NCI-H345 (cell line): ENCODE measurements at places on chromosomes 16 and 17.

- DNase-seq, result no peak
Measured at GRCh38 chr17:38885728-38886642, 16.1 kb downstream of the LASP1 start.

- DNase-seq, result no peak
Measured at GRCh38 chr16:55728797-55729196, 73.0 kb downstream of the SLC6A2 start.

DNA sequence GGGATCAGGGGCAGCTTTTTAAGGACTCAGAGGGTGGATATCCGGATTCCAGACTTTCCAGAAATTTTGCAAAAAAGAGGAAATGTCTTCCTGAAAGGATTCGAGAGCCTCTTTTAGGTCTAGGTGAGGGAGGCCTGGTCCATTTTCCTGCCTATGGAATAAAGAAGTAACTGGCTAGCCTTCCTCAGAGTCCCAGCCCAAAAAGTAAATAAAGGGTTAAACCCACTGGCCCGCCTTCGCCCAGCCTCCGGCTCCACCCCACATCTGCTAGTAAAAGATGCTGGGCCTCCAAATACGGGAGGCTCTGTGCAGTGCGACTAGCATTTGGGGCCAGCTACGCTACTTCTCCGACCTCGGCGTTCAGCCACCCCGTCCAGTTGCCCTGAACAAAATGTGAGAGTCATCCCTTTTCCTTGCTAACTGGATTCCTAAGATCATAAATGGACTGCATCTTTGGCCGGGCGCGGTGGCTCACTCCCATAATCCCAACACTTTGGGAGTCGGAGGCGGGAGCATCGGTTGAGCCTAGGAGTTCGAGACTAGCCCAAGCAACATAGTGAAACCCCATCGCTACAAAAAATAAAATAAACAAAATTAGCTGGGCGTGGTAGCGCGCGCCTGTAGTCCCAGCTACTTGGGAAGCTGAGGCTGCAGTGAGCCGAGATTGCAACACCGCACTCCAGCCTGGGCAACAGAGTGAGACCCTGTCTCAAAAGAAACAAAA, 824 bp upstream of the MPP2 start:
- DNase-seq, result peak; percentile 72

- no peak for DNase-seq
Measured at GRCh38 chr16:86508028-86508946, 2.0 kb upstream of the FOXF1 start.

DNA sequence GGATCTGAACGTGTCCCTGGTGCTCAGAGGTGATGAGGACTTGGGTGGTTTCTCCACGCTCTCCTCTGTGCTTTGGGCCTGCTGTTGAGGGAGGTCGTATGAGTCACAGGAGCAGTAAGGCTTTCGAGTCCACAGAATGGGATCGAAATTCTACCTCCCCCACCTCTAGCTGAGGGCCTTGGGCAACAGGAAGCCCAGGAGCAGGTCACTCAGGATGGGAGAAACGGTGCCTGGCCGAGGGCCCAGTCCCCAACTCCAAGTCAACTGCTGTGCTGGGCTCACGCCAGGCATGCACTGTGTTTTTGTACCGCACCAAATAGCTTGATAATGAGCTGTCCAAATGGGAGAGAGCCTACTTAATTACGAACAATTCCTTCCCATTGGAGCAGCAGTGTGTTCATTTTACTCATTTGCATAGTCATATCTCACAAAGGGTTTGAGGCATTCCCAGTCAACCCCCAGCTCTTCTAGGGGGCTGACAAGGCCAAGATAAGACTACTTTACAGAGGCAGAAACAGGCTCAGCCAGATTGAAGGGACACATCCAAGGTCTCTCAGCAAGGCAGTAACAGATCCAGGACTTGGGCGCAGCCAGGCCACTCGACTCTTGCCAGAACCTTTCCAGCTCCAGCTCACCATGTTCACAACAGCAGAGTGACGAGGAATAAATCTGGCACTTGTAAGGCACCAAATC, 53.6 kb downstream of the WNT3 start:
- DNase-seq, result no peak

- no peak for DNase-seq
Measured at GRCh38 chr17:18156976-18157280, 26.7 kb upstream of the ALKBH5 start.

GRCh38 chr16:21650521-21650920, 1.9 kb downstream of the IGSF6 start:
- no peak for DNase-seq

DNA sequence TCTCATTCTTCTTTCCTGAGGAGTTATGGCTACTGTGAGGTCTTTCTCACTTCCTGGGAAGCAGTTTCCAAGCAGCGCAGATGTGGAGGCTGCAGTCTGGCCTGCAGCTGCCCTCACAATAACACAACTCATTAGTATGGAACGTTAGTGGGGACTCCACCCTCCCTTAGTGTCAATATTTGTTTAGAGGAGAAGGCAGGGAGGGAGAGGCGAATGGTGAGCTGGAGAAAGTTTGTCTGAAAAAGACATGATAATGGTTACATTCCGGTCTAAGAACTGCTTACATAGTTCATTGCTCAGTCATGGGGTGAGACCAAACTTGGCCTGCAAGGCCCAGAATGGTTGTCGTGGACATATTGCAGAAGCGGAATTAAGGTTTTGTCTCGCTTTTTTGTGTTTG, 170.2 kb downstream of the HS3ST3B1 start:
- DNase-seq, result no peak

GRCh38 chr16:1906846-1907165, 11.4 kb downstream of the HS3ST6 start:
- DNase-seq, result no peak

DNA sequence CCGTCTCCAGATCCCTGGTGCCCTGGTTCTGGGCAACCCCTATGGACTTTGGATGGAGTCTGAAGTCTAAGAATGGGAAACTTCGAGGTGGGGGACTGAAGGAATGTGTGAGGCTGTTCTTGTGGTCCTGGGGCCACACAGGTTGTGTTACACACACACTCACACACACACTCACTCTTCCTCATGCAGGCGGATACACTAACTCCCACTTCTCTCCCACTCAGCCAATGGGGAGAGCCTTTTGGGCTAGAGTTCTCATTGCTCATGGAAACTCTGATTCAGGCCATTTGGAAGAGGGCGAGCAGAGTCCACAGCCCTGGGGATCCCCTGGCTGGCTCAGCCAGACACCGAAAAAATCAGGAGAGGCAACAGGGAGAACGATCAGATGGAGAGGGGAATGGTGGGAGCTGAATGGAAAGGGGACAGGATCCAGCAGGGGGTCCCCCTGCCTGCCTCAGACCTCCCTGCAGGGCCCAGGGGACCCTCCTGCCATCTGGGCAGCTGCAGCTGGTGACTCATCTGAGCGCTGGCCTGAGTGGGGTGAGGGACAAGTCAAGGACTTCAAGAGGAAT, 9.1 kb downstream of the IGFBP4 start:
- DNase-seq, result no peak

GRCh38 chr17:77600346-77600745, 358.2 kb upstream of the TNRC6C start:
- no peak for DNase-seq

DNA sequence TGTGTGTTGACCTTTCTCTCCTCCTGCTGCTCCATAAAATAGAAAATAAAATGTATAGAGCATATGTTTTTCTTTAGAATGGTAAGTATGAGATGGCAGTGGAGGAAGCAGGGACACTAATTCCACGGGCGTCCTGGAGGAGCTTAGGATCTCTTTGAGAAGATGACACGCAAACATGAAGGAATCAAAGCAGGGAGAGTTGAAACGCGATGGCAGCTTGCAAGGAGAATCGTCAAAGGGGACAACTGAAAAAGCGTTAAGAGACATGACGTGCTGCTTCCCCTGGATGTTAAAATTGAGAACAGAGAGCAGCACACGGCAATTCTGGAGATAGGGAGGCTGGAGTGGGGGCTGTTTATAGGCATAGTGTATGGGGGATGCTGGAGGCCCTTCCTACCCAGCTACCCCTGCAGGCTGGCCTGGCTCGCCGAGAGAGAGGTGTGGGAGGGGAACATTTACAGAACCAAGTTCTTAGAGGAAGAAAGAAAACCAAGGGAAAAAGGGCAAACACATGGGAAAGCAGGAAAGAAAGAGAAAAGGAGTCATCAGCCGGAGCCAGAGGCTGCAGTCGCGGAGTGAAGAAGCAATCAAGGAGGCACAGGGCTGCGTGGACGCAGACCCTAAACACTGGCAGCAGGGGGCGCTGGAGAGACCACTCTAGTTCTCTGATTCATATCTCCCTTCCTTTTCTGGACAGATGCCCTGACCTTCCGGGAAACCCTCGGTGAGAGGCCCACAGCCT, 55.8 kb downstream of the MYH13 start:
- no peak for DNase-seq

GRCh38 chr17:57242148-57242547, 14.2 kb upstream of the MSI2 start:
- no peak for DNase-seq

DNA sequence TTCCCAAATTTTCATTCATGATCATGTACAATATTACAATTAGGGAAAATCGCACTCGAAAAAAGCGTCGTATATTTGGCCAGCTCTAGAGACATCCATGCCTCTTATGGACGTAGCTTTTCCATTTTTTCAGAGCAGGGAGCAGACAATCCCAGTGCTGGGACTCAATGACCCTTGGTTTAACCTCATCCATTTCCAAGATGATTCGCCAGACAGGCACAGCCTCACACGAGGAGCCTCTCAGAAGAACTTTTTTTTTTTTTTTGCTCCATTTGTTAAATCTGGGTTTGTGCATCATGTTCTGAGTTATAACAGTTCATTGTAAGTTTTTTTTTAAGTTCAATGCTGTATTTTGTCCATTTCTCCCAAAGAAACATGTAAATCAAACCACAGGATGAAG, 92.1 kb downstream of the ZDHHC7 start:
- DNase-seq, result no peak

- no peak for DNase-seq
Measured at GRCh38 chr17:1565877-1566276, 3.3 kb upstream of the PITPNA start.

DNA sequence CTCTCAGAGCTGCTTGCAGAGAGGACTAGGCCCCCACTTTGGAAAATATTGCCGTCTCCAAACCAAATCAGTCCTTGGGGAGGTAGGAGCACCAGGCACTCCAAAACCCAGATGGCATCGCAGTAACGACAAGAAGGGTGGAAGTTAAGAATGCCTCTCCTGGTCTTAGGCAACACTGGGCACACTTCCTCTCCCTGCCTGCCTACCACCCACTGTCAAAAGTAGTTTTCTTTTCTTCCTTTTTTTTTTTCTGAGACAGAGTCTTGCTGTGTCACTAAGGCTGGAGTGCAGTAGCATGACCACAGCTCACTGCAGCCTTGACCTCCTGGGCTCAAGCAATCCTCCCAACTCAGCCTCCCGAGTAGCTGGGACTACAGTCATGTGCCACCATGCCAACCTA, 47.2 kb downstream of the SRL start:
- DNase-seq, result no peak

- no peak for DNase-seq
Measured at GRCh38 chr16:86479419-86479818, 30.9 kb upstream of the FOXF1 start.

DNA sequence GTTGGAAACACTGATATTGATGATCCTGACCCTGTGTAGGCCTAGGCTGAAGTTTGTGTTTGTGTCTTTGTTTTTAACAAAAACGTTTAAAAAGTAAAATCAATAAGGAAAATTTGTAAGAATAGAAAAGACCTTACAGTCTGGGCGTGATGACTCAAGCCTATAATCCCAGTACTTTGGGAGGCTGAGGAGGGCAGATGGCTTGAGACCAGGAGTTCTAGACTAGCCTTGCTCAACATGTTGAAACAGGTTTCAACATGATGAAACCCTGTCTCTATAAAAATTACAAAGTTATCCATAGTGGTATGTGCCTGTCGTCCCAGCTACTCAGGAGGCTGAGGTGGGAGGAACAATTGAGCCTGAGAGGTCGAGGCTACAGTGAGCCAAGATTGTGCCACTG, 18.3 kb upstream of the TOM1L1 start:
- DNase-seq, result no peak

- no peak for DNase-seq
Measured at GRCh38 chr16:11033629-11034420, 89.5 kb downstream of the CLEC16A start.

- peak; percentile 71 for DNase-seq
Measured at GRCh38 chr17:879546-880442, 97.6 kb downstream of the MRM3 start.

DNA sequence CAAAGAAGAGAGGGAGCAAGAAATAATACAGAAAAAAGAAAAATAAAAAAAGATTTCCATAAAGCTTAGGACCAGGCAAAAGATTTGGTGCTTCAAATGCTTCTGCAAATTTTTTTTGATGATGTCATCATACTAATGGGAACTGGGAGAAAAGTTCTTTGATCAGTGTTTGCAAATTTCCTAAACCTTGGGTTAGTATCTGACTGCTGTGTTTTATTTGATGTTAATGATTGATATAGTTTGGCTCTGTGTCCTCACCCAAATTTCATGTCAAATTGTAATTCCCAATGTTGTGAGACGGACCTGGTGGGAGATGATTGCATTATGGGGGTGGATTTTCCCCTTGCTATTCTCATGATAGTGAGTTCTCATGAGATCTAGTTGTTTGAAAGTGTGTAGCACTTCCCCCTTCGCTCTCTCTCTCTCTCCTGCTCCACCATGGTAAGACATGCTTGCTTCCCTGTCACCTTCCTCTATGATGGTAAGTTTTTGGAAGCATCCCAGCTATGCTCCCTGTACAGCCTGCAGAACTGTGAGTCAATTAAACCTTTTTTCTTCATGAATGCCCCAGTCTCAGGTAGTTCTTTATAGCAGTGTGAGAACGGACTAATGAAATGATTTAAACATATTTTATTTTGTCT, 72.6 kb downstream of the TMEM100 start:
- no peak for DNase-seq

- no peak for DNase-seq
Measured at GRCh38 chr17:33401249-33401648, 108.2 kb upstream of the ASIC2 start.

GRCh38 chr17:38403491-38403890, 24.8 kb upstream of the ARHGAP23 start:
- no peak for DNase-seq

DNA sequence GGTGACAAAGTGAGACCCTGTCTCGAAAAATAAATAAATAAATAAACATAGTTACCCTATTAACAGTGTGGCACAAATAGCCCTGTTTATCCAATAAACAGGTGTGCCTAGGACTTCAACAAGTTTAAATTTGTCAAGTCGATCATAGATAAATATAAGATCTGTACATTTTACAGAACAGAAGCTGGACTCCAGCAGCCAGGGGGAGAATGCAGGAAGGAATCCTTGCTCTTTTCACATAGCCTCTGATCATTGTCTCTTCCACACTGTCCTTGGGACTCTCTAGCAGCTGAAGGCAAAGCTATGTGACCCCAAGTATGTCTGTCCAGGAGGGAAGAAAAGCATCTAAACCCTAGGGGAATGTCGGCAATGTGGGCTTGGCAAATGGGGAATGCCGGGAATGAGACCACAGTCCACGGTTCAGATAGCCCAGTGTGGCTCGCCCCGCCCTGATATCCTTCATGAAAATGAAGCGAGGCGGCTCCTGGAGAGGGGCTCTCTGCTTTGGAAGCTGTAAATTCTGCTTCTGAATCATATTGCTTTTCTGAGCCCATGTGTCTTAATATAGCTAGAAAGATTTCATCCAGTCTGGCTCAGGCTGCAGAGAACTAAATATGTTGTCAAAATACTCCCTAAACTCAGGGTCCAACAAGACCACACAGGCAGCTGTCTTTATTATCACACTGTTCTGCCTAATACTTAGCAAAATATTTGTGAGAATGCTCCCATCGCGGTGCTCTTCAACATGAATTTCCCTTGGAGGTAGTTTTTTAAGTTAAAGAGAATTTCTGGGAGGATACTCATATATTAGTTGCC, 24.9 kb upstream of the GRB2 start:
- no peak for DNase-seq

GRCh38 chr16:60041671-60042070, 1307.6 kb upstream of the GOT2 start:
- DNase-seq, result no peak
